ENCODE measurements at places on chromosomes 11 and 22.

DNA sequence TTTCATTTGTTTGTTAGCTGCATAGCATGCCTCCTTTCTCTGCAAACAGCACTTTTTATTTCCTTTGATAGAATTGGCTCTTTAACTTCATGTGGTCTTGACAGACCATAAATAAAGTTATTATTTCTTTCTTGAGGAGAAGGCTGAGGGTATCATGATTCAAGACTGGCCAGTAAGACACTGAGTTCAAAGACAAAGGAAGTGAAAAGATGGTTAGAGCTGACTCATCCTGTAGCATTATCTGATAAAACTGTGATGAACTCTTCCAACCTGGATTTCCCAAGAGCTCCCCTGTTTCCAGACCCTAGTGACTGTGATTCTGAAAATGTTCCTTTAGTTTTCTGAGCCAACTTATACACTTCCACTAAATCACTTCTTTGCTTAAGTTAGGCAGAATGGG lies 179.3 kb upstream of the FAT3 start:
- no peak for DNase-seq

DNA sequence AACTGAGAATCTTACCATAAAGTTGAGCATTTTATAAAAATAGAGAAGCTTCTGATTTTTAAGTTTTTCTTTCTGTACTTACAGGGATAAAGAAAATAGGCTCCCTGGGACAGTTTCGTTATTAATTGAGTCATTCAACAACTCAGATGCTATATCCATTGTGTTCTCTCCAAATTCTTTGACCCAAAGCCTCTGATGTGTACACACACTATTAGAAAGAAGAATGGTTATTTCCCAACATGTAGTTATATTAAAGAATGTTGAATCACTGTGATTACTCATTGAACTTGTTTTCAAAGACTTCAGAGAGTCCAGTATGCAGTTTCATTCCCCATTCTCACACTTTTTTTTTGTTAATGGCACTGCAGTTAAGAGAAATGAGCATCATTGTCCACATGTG lies 734.3 kb upstream of the ARHGAP42 start:
- no peak for DNase-seq

DNA sequence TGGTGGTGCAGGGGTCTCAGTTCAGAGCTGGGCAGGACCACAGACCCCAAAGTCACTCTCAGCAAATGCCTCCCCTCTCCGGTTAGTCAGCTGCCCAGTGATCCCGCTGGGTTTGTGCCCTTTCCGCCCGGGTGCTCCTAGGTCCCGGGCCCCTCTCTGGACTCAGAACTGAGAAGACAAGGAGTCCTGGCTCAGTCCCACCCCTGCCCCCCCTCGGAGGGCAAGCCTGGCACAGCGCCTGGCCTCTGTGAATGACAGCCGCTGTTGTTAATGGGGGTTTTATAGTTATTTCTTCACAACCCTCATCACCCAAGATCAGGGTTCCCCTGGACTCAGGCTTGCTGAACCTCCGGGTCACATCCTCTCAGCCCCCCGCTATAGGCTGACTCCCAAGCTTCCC lies 47.6 kb downstream of the ELFN2 start:
- DNase-seq, result no peak

DNA sequence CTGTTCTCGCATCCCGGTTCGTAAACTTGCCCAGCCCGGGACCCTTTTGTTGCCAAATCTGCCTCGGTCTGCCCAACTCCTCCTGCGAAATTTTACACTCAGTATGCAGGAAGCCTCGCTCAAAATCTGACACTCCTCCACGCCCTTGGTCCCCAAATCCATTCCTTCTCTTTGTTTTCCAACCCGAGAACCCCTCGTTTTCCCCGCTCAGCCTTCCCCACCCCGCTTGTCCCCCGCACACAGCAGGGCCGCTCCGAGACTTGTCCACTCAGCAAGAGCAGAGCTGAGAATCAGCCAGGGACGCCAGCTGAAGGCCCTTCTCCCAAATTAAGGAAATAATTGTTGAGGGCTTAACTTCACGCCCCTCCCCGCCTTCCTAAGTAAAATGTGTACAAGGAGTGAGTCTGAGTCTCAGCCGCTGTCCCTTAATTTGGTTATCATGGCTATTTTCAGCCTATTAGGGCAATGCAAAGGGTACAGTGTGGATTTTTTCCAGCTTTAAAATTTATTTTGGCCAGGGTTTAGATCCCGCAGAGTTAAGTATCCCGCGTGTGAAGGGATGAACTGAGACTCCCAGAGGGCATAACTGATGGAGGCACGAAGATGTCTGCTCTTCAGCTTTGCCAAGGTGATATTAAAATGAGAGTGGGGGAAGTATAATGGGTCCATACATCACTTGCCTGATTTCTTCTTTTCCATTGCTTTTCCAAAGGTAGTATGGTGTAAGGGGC lies 581 bp upstream of the FBXO3 start:
- no peak for DNase-seq

DNA sequence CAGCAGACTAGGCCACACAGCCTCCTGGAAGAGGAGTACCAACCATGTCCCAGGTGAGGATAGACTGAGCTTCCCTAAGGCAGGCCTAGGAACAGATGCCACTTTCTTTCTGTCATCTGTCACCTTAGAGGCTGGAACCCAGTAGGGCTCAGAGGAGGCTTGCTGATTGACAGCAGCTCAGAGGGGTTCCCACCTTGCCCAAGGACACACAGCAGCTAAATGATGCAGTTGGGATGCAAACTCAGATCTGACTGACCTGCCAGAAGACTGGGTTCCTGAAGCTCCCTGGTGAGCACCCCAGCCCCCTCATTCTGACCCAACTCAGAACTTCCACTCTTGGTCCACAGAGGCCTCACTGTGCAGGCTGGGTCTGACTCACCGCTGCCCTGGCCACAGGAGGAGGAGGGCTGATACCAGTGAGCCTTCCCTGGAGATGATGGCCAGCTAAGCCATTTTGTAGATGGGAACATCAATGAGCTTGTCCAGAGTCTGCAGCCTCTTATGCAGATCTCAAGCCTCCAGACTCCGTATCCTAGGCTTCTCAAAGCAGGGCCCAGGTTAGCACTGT lies 14.0 kb downstream of the CAPN5 start:
- no peak for DNase-seq

DNA sequence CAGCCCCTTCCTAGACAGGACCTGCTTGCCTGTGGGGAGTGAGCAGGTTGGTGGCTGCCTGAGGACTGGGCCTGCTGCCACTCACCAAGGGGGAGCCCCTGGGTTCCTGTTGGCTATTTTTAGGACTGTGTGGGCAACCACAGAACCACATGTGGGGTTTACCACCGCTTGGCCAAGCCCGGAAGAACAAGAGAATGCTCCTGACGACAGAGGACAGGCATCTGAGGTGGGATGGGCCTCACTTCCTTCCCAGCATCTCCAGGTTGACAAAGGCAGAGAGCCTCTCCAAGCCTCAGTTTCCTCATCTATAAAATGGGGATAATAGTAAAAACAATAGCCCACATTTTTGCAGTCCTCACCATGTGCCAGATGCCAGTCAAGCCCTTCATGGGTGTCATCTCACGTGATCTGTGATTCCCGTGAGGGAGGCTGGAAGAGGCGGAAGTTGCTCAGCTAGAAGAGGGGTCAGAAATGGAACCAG lies 43.6 kb downstream of the LRRC32 start:
- DNase-seq, result no peak

GRCh38 chr11:82631722-82632630 lies 101.7 kb downstream of the FAM181B start:
- DNase-seq, result no peak

DNA sequence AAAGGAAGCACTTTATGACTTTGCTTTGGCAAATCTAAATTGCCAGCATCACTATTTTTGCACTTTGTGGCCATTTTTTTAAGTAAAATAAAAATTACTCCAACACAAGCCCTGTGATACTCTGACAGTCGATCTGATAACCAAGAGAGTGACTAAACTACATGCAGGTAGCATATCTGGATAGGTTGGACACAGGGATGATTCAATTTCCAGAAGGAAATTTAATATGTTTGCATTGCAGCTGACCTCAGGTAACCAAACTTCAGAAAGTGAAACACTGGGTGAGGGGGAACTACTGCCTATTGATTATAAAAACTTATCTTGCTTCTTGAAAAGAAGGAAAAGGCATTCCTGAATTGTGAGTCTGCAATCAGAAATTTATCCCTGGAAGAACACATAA lies 13.9 kb downstream of the OR5B3 start:
- DNase-seq, result no peak

GRCh38 chr11:7246179-7246578 lies 5.5 kb upstream of the SYT9 start:
- no peak for DNase-seq

GRCh38 chr11:34239465-34240149 lies 118.2 kb downstream of the ABTB2 start:
- no peak for DNase-seq

GRCh38 chr11:112634551-112634950 lies 326.7 kb upstream of the NCAM1 start:
- DNase-seq, result no peak

GRCh38 chr22:24752088-24752623 lies 22.4 kb downstream of the PIWIL3 start:
- no peak for DNase-seq

- no peak for DNase-seq
Observed at GRCh38 chr11:126698576-126698975, 302.0 kb downstream of the KIRREL3 start.

- no peak for DNase-seq
Observed at GRCh38 chr11:99630629-99631028, 609.9 kb downstream of the CNTN5 start.

DNA sequence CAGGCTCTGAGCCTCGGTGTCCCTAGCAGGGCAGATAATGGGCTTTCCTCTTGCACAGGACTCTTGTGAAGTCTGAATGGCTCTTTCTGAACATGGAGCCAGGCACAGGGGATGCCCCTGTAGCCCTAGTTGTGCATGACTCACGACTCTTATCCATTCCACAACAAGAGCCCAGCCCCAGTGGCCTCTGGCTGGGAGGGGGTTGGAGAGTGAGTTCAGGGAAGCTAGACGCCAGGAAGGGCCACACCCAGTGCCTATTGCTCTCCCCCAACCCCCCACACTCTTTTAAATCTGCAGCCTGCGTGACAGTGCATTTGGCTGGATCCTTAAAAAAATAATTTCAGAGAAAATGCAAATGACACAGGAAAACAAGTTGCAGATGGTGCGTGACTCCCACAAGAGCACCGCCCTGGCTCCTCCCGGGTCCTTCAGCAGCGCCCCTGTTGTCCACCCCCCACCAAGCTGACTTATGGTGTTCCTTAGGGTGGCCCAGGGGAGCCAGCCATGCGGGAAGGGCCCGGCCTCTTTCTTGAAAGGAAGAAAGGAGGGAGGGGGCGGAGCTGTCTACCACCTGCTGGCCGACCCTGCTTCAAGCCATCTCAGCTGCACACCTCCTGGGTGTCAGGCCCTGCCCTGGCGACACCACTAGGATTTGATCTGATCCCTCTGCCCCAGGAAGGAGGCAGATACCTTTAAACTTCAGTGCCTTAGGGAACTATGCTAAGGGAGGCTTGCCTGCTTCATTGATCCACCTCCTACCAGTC lies 74.7 kb downstream of the MN1 start:
- no peak for DNase-seq

DNA sequence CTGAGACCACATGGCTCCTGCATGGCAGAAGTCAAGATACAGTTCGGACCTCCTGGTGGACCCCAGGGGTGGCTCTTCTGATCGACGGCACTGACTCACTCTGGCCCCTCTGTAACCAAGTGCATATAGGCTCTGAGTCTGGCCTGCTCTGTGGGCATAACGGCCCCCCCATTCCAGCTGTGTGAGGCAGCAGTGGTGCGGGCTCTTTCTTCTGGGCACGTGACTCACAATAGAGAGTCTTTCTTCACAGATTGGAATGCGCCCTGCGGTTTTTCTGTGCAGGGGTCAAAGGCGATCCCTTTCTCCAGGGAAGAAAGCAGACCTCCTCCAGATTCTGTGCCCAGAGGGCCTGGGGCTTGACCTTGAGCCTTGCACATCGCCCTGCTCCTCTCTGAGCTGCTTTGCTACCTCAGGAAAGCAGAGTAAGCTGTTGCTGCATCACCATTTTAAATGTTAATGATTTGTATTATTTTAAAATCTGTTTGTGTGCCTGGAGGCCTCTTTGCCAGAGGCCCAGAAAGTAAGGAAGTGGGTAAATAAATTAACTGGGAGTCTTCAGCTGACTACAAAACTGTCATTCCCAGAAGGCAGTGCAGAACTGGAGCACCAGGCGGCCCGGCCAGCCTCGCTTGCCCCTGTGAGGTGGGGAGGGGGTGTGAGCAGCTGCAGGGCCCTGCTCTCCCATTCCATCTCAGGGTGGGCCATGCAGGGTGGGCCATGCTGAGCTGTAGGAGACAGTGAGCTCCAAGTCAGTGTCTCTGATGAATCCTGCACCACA lies 199.0 kb downstream of the GRIK4 start:
- no peak for DNase-seq

GRCh38 chr11:95688501-95689222 lies 100.9 kb downstream of the FAM76B start:
- no peak for DNase-seq

DNA sequence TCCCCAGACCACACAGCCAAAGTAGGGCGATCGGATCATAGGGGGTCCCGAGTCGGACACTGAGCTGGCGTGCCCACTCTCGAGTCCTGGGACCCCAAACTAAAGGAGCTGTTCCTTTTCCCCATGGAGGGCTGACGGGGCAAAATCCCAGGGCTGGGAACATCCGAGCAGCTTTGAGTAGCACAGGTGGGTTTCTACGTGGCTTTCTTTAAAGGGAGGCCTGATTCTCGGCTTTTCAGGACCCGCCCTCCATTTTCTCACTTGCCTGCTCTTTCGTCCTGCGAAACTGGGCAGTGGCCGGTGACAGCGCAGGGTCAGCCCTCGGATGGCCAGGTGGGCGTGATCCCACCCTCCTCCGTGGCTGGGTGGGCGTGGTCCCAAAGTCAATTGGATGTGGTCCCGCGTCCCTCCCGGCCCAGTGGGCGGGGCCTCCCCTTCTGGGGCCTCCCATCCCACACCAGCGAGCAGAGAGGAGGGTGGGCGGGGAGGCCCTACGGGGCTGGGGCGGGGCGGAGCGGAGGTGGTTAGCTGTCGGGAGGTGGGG lies 17.5 kb upstream of the TXNRD2 start:
- DNase-seq, result no peak

GRCh38 chr11:9664276-9665171 lies 647 bp downstream of the SWAP70 start:
- DNase-seq, result no peak

GRCh38 chr11:119744577-119744976 lies 15.6 kb upstream of the NECTIN1 start:
- no peak for DNase-seq

Data from NCI-H1092 (cell line).